ELF-1 (cell line): ENCODE measurements at places on chromosomes 1 and 21.

DNA sequence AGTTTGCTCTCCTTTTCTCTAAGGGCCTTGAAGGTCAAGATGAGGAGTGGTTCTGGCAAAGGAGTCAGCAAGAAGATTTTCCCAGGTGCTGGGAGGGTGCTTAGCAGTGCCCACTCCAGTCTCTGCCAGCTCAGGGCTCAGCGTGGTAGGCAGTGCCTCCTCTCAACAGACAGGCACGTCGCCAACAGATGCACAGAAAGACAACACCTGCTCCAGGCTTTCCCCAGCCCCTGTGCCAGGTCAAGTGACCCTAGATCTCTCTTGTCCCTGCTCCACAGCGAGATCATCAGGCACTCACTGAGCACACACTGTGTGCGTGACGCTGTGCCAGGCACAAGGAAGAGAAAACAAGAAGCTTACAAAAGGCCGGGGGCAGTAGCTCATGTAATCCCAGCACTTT lies 86.0 kb downstream of the CASZ1 start:
- no peak for DNase-seq

- DNase-seq = no peak
Measured at GRCh38 chr1:179366093-179366800, 476 bp downstream of the AXDND1 start.

DNA sequence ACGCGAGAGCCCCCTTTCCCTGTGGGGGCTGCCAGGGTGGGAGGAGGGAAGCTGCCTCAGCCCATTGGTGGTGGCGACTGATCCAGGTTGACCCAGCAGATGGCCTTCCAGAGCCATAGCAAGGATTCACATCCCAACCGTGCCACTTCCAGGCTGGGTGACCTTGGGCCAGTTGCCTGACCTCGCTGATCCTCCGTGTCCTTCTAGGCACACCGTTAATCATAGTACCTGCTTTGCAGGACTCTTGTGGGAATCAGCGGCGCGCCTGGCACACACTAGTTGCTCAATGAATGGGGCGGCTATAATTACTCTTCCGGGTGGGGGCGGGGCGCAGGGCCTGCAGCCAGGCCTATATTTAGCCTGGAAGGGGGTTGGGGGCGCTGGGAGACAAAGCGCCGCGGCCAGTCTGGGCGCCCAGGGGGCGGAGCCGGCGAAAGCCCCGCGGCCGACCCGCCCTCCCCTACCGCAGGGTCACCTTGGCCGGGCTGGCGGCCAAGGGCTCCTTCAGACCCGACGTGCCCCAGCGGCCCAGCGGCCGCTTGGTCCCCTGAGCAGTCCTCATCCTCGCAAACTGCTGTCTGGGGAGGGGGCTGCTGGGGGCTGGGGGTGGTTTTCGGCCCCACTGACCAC lies 5.1 kb downstream of the HSPB7 start:
- peak; percentile 85 for DNase-seq

GRCh38 chr1:64137412-64137803 lies 66.0 kb upstream of the UBE2U start:
- no peak for DNase-seq
